Fibroblast of skin of right quadriceps (primary cell): ENCODE measurements at places on chromosomes 6 and 20.

GRCh38 chr6:37709250-37709931 is 11.7 kb upstream of the MDGA1 start:
- DNase-seq = no peak

DNA sequence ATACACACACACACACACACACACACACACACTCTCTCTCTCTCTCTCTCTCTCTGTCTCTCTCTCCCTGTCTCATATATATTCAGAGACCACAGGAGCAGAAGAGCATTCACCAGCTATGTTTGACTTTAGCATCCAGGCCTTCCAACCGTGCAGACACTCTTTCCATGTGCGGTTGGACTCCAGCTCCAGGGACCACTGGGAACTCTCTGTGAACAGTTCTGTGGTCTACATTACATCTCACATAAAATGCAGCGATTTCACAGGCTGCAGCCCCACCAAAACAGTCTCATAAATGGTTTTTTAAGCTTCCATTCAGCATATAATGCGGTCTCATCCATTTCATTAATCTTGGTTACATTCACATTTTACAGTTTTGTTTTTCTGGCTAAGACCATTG is 508.4 kb upstream of the SULF2 start:
- no peak for DNase-seq

GRCh38 chr6:38221251-38221650 is 401.7 kb downstream of the ZFAND3 start:
- no peak for DNase-seq

GRCh38 chr6:85421972-85422371 is 27.9 kb upstream of the NT5E start:
- peak; percentile 61 for DNase-seq

DNA sequence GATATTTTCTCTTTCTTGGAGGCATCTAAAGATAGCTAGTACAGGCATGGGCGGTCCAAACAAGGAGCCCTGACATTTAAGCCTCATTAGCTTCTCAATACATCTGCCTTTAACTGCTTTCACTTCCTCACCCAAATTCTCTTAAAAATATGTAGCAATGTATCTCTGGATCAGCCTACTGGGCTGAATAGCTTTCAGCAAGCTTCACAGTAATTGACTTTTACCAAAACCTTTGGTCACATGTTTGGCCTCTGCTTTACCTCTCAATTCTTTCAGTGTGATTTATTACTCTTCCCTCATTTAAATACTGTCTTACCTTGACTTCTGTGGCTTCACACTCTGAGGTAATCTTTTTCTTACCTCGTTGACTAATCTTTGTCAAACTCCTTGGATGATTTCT is 1618.1 kb downstream of the GRIK2 start:
- no peak for DNase-seq

- DNase-seq = peak; percentile 81
Observed at GRCh38 chr6:112665815-112666214, 318.7 kb downstream of the RFPL4B start.

- DNase-seq = no peak
Observed at GRCh38 chr6:85494547-85495536, 45.0 kb downstream of the NT5E start.

DNA sequence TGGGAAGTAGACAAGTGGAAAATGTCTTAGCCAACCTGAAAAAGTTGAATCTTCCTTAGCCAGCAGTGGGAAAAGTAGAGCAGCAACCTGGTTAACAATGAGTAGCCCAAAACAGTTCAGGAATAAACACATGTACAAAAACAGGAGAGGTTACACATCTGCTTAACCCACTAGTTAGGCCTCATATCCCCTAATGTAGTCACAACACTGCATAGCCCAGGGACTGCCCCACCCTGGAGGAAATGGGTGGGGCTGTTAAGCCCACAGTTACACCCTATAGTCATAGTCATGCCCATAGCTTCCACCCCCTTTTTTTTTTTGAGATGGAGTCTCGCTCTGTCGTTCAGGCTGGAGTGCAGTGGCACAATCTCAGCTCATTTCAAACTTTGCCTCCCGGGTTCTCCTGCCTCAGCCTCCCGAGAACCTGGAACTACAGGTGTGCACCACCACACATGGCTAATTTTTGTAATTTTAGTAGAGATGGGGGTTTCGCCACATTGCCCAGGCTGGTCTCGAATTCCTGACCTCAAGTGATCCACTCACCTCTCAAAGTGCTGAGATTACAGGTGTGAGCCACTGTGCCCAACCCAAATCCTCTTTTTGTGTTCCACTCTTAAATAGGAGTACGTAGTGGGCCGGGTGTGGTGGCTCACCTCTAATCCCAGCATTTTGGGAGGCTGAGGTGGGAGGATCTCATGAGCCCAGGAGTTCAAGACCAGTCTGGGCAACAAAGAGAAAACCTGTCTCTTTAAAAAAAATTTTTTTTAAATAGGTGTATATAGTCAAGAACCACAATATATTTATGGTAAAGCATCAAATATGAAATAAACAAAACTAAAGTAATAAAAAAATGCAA is 24.5 kb downstream of the ILRUN start:
- DNase-seq = peak; percentile 51

GRCh38 chr6:1709234-1709641 is 99.5 kb downstream of the FOXC1 start:
- no peak for DNase-seq

GRCh38 chr20:549722-550496 is 6.3 kb upstream of the CSNK2A1 start:
- DNase-seq = no peak

GRCh38 chr20:35502352-35502751 is 27.1 kb downstream of the C20orf173 start:
- no peak for DNase-seq

GRCh38 chr20:25319241-25320034 is 71.2 kb downstream of the ABHD12 start:
- DNase-seq = no peak

GRCh38 chr20:45308117-45308778 is at the start of gene MATN4:
MATN4 (minus strand) TSS chr20:45308299; CDS start chr20:45305582, 2,717 bp downstream.
- DNase-seq = no peak

DNA sequence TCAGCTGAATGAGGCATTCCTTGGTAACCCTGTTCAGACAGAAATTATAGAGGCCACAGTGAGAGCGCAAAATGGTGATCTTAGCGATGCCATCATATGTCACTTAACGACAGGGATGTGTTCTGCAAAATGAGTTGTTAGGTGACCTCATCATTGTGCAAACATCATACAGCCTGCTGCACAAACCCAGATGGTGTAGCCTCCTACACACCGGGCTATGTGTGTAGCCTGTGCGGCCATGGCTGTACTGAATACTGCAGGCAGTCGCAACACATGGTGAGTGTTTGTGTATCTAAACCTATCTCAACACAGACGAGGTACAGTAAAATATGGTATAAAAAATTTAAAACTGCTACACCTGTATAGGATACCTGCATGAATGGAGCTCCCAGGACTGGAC is 234.1 kb upstream of the PMEPA1 start:
- DNase-seq = no peak

- DNase-seq = peak; percentile 98
Observed at GRCh38 chr6:22828179-22829062, 259.1 kb downstream of the HDGFL1 start.

- DNase-seq = peak; percentile 99
Observed at GRCh38 chr20:52494244-52494643, 302.7 kb upstream of the ZFP64 start.

DNA sequence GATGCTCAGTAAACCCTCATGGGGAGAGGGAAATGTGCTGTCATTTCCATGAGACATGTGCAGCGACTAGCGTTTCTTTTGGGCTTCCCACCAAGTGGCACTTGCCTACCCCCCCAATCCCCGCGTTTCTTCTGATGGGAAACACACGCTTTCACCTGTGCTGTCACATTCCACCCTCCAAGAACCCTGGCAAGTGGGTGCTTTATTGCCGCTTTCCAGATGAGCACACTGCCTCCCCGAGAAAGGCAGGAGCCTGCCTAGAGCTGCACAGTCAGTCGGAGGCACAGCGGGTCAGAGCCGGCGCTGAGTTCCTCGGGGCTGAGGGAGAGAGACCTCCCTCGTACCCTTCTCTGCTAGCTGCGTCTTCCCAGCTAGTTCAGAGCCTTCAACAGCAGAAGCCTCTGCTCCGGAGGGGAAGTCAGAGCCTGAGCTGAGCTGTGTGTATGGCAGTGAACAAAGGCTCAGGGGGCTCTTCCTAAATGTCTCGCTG is 12.3 kb upstream of the CCDC167 start:
- DNase-seq = no peak

GRCh38 chr20:22438926-22439325 is 145.4 kb downstream of the FOXA2 start:
- no peak for DNase-seq

GRCh38 chr6:116022841-116023445 is 37.7 kb downstream of the FRK start:
- no peak for DNase-seq

DNA sequence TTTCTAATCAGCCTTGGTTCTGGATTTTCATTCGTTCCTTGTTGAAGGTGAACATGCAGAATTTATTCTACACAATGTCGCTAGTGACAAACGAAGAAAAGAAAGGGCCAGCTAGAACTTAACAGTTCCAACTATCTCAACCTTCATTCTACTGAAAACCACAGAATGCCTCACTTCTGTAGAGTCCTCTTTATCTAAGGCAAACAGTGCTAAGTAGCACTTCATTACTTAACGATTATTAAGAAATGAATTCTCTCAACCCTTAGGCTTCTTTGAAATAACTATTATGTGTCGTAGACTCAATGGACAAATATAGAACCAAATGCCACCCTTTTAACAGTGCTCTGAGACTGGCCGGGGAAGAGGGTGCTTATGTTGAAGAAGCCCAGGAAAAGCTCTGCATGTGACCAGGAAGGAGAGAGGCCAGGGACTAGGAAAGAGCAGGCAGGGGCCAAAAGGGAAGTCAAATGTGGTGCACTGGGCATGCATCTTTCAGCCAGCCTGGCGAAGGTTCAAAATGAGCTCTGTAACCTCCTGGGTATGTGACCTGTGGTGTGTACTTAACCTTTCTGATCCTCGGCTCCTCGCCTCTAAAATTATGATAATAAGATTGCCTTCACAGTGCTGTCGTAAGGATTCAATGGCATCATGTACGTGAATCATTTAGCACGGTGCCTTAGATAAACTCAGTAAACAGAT is 55.4 kb upstream of the BMP2 start:
- no peak for DNase-seq

- no peak for DNase-seq
Observed at GRCh38 chr20:46553926-46554325, 3.5 kb upstream of the OCSTAMP start.

DNA sequence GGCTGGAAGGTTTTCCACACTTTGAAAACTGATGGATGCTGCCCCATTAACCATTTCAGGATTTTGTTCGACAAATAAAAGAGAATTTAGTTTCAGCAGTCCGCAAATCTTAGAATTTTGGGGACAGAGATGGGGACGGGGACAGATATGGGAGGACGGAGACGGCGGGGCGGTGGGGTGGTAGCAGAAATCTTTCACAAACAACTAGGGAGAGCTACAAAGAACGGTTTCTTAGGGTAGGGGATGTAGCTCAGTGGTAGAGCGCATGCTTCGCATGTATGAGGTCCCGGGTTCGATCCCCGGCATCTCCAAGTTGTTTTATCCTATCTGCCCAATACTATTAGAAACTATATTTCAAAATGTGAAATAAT is 15.1 kb downstream of the HMGN4 start:
- peak; percentile 74 for DNase-seq

DNA sequence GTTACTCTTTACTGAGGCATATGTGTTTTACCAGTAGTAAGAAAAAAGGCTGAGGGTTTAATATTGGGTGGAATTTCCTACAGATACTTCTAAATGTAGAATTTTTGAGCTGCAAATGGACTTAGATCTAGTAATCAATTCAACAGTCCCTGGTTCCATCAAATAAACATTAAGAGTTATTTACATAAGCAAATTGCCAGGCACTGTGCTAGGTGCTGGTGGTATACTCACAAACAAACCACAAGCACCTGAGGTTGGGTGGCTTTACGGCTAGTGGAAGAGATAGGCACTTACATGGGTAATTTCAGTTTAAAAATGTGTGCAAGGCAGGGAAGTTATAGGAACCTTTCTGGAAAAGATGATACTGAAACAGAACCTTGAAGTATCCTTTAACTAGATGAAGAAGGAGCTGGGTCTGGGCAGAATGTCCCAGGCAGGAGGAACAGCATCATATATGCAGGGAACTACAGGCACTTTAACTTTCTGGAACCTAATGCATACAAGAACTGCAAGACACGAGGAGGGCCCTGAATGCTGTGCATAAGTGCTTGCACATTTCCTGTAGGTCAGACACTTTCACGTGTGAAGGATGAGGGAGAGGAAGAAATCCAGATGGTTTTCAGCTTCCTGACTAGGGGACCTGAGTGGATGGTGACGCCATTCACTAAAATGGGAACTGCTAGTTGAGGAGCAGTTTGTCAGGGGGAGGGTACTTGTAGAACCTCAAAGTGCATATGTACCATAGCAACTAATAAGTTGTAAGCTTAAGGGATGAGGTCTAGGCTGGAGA is 4.5 kb downstream of the CCN6 start:
- DNase-seq = no peak

- no peak for DNase-seq
Observed at GRCh38 chr6:136672144-136672543, 120.1 kb downstream of the MAP3K5 start.

GRCh38 chr20:46174469-46175126 is 56.5 kb downstream of the CD40 start:
- DNase-seq = peak; percentile 32

- no peak for DNase-seq
Observed at GRCh38 chr20:1629321-1629720, 9.5 kb upstream of the SIRPB1 start.

DNA sequence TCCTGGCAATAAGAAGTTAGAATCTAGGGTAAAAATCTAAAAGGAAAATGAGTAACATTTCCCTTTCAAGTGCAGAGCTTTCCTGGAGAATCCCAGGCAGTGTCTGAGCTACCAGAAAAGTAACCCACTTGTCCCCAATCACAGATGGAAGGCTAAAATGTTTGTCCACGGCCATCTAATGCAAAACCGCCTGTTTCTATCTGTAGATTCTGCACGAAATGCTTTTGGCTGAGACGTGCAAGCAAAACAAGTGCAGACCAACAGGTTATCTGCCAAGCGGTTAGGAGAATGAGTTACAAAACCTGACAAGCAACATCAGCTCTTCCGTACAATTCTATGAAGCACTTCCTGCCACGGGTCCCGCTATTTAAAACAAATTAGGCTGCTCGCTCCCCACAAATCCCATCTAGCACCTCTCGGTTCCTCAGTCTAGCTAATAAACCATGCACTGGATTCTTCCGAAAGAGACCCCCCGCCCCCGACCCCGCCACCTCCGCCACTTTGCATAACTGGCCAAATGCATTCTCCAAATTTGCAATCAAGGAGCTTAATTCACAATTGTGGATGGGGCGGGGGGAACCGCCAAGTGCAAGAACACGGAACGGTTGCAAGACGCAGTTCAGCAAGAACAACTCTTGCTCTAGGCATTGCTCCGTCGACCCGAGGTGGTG is 1.4 kb downstream of the ELOVL5 start:
- peak; percentile 16 for DNase-seq

GRCh38 chr6:39853604-39854003 is 61.4 kb downstream of the DAAM2 start:
- DNase-seq = no peak
